GM23338 (cell line): ENCODE measurements at places on chromosomes 2 and 18.

DNA sequence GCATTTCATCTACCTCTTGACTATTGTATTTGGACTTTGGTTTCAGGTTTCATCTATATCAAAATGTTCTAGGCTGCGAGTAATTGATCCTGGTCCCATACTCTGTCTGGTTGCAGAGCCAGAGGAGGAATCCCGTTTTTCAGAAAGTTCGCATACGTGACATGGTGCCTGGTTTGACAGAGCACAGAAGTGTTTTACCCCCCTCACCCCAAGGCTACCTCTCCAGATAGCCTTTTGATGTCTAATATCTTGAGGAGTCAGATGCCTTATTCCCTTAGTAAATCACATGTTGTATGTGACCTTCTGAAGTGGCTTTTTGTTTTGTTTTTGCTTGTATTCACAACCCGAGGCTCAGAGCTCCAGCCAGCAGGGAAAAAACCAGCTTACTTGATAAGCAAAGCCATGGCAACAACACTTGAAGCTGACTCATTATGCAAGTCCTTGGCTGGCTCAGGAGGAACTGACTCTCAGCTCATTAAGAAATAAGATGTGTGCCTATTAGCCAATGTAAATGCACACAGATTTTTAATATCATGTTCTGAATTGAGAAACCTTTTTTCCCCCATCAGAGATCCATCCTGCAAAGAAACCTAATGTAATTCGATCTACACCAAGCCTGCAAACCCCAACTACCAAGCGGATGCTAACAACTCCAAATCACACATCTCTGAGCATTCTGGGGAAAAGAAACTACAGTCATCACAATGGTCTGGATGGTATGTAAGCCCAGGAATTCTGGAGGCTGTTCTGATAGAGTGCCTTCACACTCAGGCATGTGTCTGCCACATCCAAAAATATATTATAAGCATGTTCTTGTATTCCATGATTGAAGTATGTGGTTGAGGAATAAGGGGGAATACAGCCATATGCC, 41.4 kb downstream of the OXER1 start:
- DNase-seq, result peak; percentile 58

- no peak for DNase-seq
Observed at GRCh38 chr2:233013027-233013461, at the start of gene NGEF. TSS of gene NGEF (minus strand) at chr2:233013256. CDS start at chr2:232974890, 38,366 bp downstream.

DNA sequence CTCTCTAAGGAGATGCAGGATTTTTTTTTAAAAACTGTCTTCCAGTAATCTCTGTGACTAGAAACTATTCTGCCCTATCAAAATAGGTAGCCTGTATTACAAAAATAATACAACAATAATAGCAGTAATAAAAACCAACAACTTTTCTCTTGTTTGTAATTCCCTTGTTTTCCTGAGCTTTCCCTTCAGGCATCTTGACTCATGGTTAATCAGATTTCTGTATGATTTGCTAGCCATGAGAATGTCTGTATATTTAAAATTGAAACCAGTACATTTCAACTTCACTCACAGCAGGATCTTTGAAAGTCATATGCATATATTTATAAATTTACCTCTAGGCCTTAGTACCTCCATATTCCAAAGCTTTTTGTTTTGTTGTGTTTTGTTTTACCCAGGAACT, 38.2 kb downstream of the SLC4A10 start:
- DNase-seq, result no peak

DNA sequence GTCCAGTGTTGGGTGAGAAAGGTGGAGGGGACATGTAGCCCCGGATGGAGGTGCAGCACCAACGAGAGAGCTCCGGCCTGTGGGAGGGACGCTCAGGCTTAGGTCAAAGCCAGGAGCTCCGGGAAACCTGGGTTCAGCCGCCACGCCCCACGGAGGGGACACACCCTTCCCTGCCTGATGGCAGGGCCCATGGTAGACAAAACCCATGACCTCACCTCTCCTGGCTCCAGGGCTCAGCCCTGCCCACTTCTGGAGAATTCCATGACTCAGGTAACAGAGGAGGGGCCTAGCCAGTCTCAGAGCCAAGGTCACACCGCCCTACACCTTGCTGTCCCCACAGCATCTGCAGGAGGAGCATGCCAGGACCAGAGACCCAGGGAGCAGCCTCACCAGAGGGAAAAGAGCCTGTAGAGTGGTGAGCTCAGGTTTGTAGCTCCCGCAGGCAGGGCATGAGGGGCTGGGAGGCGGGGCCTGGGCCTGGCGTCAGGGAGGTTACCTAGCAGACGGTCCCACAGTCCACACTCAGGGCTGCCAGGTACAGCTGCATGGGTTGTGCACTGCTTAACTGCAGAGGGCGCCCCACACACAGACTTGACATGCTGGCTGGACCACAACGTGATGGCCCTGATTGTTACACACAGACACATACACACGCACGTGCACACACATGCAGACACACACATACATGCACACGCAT, 70.8 kb upstream of the SMAD7 start:
- DNase-seq, result peak; percentile 92

DNA sequence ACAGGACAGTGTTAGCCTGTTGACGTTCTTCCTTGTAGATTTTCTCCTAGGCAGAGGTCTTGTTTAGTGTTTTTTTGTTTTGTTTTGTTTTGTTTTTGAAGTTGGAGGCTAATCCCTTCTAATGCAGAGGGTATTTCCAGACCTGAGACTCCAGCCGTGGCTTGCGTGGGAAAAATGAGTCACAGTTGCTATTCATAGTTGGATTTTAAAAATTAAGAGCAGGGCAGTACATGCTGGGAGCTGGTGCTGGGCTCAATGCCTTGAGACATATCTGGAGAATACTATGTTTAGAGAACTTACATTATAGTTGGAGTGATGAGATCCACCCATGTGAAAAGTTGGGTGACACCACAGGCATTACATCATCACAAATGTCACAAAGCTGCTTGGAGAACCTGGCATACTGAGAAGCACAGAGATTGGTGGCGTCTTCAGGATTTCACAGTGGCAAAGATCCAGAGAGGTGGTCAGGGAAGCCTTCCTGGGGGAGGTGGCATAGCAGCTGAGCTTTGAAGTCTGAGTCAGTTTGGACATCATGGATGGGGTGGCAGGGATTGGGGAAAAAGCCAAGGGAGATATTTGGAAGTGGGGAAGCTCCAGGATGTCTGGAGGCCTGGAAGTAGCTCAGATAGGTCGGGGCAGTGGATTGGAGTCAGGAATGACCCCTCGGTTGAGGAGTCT, 249.4 kb downstream of the LOXHD1 start:
- DNase-seq, result no peak

GRCh38 chr2:235066490-235066889, 114.7 kb downstream of the SH3BP4 start:
- DNase-seq, result no peak

- DNase-seq, result no peak
Observed at GRCh38 chr2:40513201-40513600, 61.3 kb upstream of the SLC8A1 start.

- DNase-seq, result peak; percentile 4
Observed at GRCh38 chr2:55311444-55311870, 42.4 kb upstream of the MTIF2 start.

GRCh38 chr2:160484859-160485520, 8.6 kb downstream of the RBMS1 start:
- peak; percentile 45 for DNase-seq

DNA sequence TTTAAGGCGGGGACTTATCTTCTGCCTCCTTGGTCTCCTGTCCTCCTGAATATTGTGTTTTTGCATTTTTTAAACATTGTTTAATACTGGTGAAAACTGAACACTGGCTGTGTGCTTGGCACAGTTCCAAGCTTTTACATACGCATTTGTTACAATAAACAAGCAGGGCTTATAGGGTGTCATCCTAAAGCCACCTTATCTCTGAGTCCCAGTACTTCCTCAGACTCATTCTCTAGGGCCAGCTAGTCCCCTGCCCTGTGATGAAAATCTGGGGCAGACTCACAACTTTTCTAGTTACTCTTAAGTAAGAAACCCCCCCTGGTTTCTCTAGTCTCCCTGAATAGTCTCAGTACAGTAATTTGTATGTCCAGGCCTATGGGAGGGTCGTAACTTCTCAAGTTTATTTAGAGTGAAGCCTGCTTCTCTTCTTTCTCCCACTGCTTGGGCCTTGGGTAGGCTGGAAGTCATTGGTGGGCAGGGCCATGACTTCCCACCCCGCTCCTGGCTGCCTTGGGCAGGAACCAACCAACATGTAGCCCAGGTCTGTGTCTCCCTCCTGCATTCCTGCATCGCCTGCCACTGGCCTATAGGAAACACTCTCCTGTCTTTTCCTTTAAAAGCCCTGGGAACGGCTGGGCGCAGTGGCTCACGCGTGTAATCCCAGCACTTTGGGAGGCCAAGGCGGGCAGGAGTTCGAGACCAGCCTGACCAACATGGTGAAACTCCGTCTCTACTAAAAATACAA, 7.7 kb upstream of the KCNE4 start:
- DNase-seq, result no peak

GRCh38 chr2:47653902-47654789, 128.8 kb upstream of the MSH6 start:
- peak; percentile 70 for DNase-seq

DNA sequence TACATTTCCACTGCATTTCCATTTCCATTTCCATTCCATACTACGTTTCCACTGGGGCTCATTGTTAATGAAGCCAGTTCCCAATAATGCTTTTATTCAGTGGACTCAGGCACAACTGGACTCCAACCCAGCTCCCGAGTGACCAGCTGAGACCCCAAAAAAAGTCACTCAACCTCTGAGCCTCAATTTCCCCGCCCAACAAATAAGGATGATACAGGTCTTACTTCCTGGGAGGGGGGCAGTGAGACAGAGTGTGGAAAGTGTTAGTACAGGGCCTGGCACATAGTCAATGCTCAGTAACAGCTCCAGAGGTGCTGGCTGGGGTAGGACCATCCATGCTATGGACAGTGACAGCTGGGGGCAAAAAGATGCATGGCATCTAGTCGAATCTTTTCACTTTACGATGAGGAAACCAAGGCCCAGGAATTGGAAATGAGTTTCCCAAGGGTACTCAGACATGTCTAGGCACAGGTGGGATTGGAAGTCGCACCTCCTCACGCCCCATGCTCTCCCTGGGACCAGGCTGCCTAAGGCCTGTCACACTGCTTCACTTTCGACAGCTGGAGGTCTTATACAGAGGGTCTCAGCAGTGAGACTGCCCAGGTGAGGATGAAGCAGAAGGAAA, 226.5 kb downstream of the ANAPC1 start:
- DNase-seq, result no peak

- no peak for DNase-seq
Observed at GRCh38 chr2:29242621-29243375, 127.6 kb downstream of the CLIP4 start.

- no peak for DNase-seq
Observed at GRCh38 chr18:12408247-12408869, 629 bp downstream of the PRELID3A start.

DNA sequence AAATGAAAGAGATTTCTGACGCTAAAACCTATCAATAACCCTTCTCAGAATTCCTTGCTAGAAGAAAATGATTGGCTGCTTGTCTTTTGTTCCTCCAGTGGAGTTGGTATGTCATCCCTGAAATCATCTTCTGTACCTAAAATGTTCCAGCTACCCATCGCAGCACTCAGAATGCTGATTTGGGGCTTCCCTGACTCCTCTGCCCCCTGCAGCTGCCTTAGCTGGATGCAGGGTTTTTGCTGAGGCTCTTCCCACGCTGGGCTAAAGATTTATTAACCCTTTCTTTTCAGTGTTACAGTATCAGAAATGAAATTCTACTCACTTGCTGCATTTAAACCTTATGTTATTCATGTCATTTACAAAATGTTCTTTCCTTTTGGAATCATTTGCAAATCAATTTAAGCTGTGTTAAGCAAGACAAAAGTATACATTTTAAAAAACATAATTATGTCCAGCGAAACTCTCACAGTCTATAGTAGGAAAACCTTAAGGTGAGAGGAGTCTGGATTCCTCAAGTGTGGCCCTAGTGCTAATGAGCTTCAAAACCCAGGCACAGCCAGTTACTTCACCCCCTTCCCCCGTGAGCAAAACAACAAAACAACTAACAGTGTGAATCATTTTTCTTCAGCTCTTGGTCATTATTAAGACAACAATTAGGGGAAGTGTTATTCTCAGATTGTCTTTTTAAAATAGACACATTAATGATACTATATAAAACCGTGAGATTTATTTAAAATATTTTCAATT, 32.8 kb downstream of the PKP4 start:
- DNase-seq, result peak; percentile 67

GRCh38 chr2:71700658-71701397, 247.5 kb downstream of the DYSF start:
- DNase-seq, result no peak

- peak; percentile 27 for DNase-seq
Observed at GRCh38 chr2:125656190-125656589, 999.8 kb upstream of the GYPC start.

- peak; percentile 69 for DNase-seq
Observed at GRCh38 chr18:48948112-48949049, 2.4 kb downstream of the SMAD7 start.

GRCh38 chr2:102668171-102668570, 48.8 kb downstream of the SLC9A2 start:
- DNase-seq, result no peak

- DNase-seq, result peak; percentile 96
Observed at GRCh38 chr2:218301176-218301819, 9.0 kb upstream of the TMBIM1 start.

DNA sequence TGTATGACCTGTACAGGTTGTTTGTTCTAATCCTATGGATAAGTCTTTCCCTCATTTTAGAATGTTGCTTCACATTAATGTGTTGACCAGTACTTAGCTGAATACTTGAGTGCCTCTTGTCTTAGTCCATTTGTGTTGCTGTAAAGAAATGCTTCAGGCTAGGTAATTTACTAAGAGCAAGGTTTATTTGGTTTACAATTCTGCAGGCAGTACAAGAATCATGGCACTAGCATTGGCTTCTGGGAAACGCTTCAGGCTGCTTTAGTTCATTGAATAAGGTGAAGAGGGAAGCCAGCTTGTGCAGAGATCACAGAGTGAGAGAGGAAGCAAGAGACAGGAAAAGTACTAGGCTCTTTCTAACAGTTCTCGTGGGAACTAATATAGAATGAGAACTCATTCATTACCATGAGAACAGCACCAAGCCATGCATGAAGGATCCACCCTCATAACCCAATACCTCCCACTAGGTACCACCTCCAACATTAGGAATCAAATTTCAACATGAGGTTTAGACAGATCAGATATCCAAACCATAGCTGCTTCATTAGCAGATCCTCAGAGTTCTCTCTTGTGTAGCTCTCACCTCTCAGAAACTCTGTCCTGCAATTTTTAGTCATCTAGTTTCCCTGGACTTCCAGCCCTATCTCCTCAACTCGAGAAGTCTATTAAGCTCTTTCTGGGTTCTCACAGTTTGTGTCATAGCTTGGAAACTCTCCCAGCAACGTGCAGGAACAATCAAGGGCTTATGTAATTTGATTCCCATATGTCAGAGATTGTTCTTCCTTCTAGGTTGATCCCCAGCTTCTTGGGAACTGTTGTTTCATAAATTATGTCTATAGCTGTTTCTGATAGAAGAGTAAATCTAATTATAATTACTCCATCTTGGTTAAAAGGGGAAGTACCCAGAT, 2082.3 kb upstream of the CELF4 start:
- peak; percentile 63 for DNase-seq
